Activated CD8-positive, alpha-beta T cell treated with anti-CD3 and anti-CD28 coated beads, Interleukin-2, amount 10 ng/mL, durations not matched to agents 7 days and 5 days (primary cell): ENCODE measurements at places on chromosomes 5 and 9.

- DNase-seq, result no peak
Observed at GRCh38 chr5:16853518-16853917, 82.6 kb downstream of the MYO10 start.

GRCh38 chr9:114006931-114007691 lies 71.0 kb downstream of the AMBP start:
- DNase-seq, result no peak

DNA sequence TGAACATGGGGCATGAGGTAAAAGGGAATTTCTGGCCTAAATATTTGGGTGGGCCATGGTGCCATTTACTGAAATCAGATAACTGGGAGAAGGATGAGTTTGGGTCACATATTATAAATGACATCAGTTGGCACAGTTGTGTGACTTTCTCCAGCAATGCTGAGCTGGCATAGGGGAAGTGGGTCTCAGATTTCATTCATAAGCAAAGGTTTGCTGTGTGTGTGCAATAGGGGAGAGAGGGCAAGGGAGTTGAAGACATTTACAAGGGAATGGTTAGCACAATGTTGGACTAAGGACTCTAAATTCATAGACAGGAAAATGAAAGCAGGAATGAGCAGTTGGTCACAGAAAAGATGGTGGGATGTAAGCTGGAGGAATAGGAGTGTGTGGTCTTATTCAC lies 47.8 kb upstream of the KLF9 start:
- no peak for DNase-seq

- no peak for DNase-seq
Observed at GRCh38 chr5:22651355-22651754, 201.8 kb downstream of the CDH12 start.

DNA sequence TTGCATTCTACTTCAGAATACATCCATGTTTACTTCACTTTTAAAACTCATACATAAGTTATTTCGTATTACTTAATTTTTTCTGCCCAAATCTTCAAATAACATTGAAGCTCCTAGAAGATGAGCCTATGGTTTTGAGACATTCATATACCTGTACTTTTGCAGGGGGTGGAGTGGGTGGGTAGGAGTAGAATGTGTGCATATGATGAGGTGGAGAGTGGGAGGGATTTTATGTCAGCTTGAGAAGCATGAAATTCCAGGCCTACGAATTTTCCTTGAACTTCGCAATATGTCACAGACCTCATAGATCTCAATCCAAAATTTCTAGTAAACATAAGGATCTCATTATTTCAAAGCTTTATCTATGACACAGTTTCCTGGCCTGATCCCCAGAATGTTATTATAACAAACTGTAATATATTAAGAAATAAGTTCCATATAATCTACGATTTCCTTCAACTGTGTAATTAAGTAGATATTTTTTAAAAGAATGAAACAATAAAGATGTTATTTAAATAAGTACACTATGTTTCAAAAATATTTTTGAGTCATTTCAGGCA lies 19.7 kb upstream of the MOB3B start:
- DNase-seq, result no peak

DNA sequence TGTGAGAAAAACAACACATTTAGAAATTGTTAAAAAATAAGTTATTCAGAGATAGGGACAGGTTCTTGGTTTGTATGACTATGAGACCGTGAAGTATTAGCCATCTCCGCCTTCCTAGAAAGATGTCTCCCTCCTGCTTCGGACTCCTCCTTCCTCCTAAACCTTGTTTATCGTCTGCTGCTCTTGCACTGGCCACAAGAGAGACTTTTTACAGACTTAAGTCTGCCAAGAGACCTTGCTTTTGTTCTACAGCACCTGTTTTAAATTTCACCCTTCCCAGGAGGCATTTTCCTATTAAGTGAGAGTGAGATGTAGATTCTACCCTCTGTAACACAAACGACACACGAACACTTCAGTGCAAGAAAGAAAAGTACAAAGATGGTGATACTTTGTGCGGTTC lies 274.6 kb downstream of the ARHGEF28 start:
- DNase-seq, result no peak

DNA sequence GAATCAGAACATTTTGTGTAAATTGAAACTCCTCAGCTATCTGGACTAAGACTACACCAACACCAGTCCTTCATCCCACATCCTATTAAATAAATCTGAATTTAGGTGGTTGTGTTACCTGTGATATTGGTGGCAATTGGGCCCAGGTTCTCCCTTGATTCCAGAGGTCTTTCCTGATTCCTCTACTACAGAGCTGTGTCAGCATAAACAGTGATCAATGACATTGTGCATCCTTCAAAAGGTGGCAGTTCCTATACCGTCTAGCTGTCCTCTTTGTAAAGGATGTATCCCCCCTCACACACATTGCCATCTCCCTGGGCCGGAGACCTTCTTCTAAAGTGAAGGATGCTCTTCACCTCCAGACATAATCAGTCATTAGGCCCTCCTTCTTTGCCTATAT lies 239.2 kb downstream of the FAM114A2 start:
- no peak for DNase-seq

- DNase-seq, result no peak
Observed at GRCh38 chr9:20312732-20313131, 309.6 kb downstream of the MLLT3 start.

- no peak for DNase-seq
Observed at GRCh38 chr5:169897481-169897880, 82.8 kb downstream of the INSYN2B start.

DNA sequence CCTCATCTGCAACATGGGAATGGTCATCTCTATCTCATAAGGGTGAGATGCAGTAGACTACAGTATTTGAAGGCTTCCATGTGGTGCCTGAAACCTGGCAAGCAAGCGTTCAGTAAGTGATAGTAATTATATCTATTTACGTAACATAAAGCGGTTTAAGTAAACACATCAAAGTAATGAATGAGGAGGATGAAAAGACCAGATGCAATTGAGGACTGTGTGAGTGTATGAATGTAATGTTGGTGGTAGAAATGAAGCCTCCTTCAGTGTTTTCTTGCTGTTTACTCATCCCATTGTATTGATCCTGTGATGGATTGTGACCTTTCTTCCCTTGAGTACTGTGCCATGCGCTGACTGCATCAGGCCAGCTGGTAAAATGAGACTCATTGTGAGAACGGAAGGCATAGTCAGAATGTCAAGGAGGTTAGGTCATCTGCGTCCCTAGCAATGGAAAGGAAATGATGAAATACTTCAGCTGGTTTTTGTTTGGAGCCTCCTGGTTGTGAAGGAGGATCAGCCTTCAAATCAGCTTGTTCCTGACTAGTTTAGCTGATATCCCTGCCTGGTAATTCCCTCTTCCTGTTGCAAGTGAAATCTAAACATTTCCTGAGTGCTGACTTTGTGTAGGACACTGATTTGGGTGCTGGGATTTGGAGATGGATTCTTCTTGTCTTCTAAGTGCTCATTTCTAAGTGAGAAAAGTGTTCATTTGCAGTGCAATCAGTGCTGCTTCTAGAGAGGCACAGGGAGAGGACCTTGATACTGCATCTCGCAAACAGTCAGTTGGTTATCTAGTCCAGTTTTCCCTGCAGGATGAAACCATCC lies 35.6 kb downstream of the TNFSF8 start:
- DNase-seq, result peak; percentile 59

DNA sequence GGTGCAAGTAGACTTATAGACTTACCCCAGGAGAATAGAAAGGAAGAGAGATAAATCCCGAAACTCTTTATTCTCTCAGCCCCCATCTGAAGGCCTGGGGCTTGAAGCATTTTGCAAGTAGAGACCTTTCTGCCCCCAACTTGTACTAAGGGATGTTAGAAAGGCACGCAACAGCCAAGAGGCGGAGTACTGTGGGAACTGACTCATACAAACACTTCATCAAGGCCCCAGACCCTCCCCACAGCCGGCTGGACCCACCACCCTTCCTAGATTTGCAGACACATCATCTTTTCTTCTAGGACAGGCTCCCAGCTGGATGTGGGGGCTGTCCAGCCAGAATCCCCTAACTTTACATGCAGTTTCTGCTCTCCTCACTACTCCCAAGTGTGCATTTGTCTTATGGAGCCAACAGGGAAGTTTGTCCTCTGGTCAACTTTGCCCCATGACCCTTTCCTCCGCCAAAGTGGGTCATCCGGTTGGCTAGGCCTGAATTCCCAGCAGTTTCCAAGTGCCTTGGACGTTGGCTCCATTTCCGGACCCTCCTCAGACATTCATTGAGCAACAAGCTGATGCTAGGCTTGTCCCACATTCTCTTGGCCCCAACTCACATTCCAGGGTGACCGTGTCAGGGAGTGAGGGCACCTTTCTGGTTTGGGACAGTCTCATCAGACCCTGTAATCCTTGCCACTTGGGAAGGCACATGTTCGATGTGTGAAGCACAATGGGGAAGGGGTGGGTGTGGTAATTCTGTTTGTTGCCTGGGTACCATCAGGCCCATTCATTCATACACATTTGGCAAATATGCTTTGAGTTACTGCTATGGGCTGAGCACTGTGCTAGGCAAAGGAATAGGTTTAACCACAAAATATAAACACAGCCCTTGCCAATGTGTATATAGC lies 64.6 kb downstream of the ABLIM3 start:
- DNase-seq, result no peak

- DNase-seq, result no peak
Observed at GRCh38 chr5:97111616-97112015, 30.8 kb downstream of the LIX1 start.

DNA sequence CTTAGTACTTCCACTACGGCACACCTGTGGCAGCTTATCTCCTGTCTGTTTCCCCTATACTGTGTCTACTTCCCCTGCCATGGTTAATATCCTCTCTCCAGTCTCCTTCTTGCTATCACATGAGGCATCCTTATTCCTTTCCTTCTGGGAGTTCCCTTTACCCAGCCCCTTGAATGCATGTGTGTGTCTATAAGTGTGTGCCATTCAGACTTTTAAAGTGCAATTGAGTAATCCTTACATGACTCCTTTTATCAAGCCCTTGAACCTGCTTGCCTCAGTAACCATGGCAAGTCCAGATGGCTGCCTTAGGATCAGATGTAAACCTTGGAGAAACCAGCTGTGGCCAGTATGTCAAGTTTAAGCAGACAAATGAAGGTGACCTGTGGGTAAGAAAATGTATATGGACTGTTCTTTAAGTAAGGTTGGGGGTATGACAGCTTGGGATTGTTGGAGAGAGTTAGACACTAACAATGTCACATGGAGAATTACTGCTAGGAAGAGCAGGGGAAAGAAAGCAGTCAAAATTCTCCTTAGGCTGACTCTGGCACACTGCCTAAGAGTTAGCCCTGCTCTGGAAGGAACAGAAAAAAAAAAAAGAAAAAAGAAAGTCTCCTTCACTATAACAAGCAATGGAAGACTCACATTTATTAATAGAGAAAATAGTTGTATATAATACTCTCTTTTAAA lies 142.1 kb downstream of the HINT1 start:
- no peak for DNase-seq

DNA sequence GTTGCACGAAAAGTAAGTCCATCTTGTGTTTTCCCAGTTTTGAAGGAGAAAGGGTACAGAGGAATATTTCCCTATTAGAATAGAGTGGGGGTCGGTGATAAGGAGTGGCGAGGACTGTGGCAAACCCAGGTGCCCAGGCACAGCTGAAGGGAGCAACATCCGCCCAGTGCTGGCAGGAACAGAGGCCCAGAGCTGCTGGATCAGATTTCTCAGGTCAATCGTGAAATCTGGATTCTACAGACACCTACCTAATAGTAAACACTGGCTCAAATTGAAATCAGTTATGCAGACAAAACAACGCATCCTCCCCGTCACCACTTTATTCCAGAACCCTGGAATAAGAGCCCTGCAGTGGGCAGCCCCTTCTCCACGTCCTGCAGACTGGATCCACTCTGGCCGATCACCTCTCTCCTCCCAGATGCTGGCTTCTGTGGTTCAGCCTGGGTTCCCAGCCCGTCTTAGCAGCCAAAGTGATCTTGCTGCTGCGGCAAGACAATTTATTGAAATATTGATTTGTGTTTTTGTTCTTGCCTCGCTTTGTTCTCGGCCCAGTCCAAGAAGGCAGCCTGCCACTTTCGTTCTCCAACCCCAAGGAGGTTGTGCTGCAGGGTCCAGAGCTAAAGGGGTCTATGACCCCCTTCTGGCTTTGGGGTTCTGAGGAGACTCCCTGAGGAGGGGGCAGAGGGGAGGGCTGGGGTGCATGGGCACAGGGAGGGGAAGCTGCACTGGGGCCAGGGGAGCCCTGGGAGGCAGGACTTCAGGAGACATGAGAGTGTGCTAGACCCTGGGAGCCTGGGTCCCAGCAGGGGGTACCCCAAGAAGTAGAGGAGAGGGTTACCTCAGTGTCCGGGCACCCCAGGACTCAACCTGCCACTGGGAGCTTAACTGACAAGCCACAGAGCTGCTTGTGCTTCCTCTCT lies 103.3 kb downstream of the ZNF354C start:
- no peak for DNase-seq

DNA sequence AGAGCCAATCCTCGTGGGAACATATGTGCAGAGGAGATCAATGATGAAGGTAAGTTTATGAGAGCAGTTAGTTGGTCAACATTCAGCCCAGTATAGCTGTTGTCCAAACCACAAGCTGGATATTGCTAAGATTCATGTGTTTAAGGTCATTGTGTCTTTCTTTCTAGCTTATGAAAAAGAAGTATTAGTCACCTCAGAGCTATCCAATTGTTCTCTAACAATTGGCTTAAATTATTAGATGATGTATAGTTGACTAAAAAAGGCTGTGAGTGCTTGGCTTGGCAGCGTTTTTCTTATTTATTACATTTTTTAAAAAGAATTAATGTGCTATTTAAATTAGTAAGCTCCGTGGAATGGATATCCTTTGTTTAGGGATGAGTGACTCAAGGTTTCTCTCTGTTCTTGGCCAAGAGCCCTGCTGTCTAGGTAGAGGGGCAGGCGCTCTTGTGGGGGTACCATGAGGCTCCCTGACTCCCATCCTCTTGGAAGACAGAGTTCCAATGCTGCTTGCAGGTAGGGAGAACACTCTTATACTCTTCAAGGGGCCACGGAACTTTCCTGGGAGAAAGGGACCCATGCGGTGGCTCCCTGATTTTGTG lies 487.4 kb downstream of the IRX1 start:
- no peak for DNase-seq

- no peak for DNase-seq
Observed at GRCh38 chr9:12290166-12290869, 402.9 kb upstream of the TYRP1 start.

GRCh38 chr5:99004960-99005359 lies 76.2 kb upstream of the CHD1 start:
- DNase-seq, result no peak

DNA sequence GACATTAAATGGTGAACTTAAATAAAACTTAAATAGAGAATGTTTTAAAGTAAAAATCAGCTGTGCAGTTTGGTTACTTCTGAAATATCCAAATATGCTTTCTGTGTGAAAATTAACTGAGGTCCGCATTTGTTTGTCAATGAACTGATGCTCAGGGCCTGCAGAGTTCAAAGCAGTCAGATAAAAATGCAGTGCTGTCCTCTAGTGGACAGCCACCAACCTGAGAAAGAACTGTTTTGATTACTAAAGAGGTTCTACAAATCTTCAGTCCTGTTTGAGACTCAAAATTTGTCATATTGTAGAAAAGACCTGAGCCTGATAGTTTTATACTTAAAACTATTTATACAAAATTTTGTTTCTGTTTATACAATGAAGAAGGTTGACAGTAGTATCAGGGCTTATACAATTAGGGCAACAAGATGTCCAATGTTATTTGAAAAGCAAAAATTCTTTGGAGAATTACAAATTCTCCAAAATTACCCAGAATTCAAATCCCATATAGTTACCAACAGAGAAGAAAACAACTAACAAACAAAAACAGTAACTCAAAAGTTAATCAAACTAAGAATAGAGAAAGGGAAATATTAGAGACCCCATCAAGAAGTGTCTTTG lies 232.3 kb upstream of the TBCA start:
- DNase-seq, result no peak

- DNase-seq, result no peak
Observed at GRCh38 chr9:109309282-109309681, 11.6 kb downstream of the EPB41L4B start.

- DNase-seq, result no peak
Observed at GRCh38 chr5:178077751-178078150, 35.6 kb upstream of the N4BP3 start.
